ENCODE measurements at places on chromosomes 6 and 20.

DNA sequence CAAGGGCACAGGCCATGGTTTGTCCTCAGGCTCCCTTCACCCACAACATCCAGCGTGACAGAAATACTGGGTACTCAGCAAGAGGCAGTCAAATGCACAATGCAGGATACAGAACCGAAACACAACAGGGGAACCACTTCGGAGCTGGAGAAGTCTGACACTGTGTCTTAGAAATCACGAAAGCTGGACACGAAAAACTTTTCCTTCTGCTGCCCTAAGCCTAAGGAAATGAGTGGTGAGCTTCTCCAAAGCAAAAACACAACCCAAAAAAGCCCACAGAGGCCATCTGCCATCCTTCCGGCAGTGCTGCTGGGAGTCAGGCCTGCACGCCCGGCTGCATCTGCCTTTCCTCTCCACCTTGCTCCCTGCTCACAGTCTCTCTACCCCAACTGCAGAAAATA lies 106.3 kb downstream of the SLC23A2 start:
- no peak for DNase-seq

DNA sequence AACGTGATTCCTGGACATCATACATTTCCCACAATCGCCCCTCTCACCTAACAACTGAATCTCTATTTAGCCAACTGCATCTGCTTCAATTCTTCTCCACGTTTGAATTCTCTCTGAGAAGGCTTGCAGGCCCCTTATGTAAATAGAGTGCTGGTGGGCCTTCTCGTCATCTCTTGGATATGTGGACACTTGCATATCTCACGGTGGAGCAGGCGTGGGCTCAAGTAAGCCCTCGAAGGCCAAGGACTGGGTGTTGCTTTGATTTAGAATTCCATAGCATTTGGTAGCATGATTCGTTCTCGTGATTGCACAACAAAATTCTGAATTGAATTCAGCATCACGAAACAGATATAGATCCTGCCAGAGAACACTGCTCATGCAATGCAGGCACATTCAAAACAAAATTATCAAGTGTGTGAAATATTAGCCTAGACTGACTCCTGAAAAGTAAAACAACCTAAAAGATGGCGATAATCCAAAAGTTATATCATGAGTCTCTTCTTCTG lies 613.6 kb downstream of the TFAP2A start:
- no peak for DNase-seq

- DNase-seq, result no peak
Measured at GRCh38 chr6:111864138-111865048, 8.9 kb downstream of the FYN start.

- no peak for DNase-seq
Measured at GRCh38 chr6:52253494-52253893, 9.2 kb upstream of the IL17F start.

DNA sequence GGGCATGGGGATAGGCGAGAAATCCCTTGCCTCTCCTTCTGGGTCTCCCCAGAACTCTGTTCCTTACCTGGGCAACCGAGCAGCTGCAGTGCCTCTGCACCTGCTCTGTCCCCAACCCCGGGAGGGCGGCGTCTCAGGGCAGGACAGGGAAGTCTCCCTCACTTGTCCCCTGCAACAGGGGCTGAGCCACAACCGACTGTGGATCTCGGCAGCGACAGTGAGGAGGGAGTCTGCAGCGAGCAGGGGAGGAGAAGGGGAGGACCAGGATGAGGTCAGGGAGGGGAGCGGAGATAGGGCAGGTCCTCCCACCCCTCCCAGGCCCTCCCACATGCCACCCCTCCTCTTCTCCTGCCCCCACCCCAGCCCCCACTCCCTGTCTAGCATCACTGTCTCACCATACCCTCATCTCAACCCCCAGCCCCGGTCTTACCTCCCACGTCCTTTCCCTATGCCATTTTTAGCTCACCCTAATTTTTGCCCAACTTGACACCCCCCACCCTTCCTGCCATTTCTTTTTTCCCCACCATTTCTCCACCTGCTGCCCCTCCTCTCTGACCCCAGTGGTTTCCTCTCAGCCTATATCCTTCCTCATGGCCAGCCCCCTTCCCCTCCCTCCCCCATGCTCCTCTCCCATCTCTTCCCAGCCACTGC lies at the start of gene TNXB:
Gene TNXB (minus strand): TSS at position 225 of the 651 bp plus-strand sequence. CDS start 11,140 bp downstream, outside the sequence.
- no peak for DNase-seq

GRCh38 chr6:33766921-33767907 lies 20.5 kb upstream of the IP6K3 start:
- DNase-seq, result no peak

DNA sequence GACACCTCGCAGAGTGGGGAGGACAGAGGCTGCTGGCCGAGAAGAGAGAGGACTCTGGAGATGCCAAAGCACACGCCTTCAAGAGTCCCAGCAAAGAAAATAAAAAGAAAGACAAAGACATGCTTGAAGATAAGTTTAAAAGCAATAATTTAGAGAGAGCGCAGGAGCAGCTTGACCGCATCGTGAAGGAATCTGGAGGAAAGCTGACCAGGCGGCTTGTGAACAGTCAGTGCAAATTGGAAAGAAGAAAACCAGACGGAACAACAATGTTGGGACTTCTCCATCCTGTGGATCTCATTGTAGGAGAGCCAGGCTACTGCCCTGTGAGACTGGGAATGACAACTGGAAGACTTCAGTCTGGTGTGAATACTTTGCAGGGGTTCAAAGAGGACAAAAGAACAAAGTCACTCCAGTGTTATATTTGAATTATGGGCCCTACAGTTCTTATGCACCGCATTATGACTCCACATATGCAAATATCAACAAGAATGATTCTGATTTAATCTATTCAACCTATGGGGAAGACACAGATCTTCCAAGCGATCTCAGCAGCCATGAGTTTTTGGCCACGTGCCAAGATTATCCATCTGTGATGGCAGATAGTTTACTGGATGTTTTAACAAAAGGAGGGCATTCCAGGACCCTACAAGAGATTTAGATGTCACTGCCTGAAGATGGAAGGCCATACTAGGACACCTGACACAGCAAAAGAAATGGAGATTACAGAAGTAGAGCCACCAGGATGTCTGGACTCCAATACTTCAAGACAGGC lies 52.2 kb downstream of the REV3L start:
- no peak for DNase-seq

- no peak for DNase-seq
Measured at GRCh38 chr6:154488802-154489437, 21.6 kb downstream of the CNKSR3 start.

DNA sequence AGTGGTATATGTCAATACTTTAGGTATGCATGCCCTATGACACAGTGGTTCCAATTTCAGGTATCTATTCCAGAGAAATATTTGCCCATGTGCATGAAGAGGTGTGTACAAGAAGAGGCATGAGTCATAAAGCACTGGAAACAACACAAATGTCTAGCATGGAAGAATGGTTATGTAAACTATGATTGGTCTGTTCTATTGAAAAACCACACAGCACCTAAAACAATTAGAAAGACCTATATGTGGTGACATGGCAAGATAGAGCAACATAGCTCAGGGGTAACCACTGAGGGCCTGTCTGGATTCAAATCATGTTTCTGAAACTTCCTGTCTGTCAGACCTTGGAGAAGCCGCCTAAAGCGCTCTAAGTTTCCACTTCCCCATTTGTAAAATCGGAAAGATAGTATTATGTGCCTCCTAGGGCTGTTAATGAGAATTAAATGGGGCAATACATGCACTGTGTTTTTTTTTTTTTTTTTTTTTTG lies 76.0 kb upstream of the SHLD1 start:
- DNase-seq, result peak; percentile 96

- DNase-seq, result no peak
Measured at GRCh38 chr20:59117526-59117925, 46.1 kb upstream of the ZNF831 start.
